ENCODE measurements at places on chromosomes 11 and 22.

GRCh38 chr11:128291835-128292234 is 295.5 kb downstream of the ETS1 start:
- no peak for DNase-seq

DNA sequence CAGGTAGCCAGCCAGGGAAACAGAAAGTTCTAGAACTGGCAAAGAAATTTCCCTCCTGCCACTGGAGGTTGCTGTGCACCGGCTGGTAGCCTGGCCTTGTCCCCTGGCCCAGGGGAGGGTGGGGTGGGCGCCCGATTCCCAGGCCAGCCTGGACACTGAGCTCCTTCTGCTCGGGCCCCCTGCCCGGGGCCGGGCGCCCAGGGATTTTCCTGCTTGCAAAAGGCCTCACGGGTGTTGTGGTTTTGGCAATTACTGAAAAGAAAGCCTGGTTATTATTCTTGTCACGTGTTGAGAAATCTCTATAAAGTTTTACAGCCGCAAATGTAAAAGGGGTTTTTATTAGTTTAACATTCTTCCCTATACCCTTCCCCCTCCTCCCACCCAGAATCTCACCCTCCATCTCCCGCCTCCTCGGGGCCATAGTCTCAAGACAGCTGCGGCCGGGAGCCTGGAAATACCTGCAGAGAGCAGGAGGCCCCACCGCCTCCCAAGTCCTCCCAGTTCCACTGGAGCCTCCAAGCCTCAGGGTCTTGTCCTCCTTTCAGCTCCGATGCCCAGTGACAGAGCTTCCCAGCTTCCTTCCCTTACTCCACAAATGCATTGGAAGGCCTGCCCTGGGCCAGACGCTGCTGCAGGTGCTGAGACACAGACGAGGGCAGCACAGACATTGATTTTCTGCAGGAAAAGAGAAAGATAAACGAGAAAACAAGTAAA is 1515.6 kb downstream of the TBC1D22A start:
- DNase-seq, result no peak

GRCh38 chr22:44449061-44449682 is 48.9 kb downstream of the RTL6 start:
- DNase-seq, result peak; percentile 17

DNA sequence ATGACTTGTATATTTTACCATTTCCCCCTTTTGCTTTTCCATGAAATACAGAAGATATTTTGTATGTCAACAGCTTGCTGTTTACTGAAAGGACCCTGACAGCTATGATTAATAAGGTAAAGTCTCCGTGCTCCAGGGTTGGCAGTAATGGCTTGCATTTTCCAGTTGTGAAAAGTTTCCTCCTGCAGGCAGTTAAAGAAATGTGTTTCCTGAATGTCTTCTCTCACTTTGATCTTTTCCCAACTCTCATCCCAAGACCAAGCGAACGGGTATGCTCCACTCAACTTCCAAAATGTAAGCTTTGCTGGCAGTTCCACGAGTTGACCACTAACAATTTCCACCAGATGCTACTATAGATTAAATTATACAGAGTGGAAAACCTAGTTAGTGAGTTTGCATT is 8.9 kb downstream of the FIBIN start:
- DNase-seq, result no peak

DNA sequence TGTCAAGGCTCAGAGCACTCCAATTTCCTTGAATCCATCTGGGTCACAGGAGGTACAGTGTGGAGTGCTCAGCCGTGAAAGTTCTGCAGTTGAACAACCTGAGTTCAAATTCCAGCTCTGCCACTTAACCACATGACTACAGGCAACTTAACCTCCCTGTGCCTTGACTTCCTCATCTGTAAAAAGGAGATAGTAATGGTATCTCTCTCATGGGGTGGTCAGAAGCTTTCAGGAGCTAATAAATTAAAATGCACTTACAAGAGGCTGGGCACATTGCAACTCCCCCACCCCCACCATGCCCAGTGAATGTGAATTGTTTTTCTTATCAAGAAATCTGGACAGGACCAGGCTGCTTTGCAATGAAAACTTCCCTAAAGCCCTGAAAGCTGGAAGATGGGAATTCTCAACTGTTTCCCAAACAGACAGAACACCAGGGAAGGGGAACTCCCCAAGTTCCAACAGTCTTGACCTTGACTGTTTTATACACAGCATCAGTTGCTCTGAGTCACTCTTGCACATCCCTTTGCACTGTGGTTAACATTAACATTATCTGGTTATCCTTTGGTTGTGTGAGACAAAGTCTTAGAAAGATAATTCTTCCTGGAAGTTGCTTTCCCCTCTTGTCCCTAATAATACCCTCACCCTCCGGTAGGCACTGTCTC is 137.0 kb downstream of the SLC1A2 start:
- DNase-seq, result no peak

DNA sequence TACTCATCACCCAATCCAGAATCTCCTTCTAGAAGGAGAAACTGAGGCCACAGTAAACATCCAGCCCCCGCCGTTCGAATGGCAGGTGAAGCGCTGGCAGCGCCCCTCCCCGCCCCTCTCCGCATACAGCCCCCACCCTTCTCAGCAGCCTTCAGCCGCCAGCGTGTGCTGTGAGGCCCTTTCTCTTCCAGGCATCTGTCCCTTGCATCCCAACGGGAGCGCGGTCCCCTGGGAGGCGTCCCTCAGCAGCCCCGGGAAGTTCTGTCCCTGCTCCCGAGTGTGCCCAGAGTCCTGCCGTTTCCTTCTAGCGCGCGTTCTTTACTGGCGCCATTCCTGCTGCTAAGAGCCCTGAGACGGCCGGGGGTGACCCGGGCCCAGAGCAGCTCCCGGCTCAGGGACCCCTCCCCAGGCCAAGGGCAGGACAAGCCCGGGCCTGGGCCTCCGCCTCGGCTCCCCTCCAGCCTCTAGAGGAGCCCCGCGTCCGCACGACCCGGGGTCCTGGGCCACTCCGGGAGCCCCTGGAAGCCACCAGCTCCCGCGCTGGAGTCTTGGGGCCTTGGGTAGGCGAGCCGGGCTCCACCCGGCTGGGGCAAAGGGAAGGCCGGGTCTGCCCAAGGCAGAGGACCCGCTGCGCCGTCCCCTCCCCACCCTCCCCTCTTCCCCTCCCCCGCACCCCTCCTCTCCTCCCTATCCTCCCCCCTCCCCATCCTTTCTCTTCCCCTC is 450.4 kb downstream of the OPCML start:
- DNase-seq, result no peak

DNA sequence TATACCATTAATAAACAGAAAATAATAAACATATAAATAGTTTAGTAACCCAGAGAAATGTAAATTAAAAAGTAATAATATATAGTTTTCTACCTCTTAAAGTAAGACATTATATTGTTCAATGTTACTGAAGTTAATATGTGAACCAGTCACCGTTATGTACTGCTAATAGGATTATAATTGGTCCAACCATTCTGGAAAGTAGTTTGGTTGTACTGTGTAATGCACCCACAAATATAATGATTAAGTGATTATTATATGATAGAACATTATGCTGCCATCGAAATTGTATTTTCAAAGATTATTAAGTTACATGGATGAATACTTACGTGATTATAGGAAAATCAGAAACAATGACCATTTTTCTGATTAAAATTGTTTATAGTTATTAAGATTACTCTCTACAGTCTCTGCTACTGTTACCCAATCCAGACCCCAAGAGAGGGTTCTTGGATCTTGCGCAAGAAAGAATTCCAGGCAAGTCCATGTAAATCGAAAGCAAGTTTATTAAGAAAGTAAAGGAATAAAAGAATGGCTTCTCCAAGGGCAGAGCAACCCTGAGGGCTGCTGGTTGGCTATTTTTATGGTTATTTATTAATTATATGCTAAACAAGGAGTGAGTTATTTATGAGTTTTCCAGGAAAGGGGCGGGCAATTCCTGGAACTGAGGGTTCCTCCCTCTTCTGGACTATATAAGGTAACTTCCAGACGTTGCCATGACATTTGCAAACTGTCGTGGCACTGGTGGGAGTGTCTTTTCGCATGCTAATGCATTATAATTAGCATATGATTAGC is 50.1 kb downstream of the ACER3 start:
- DNase-seq, result no peak

DNA sequence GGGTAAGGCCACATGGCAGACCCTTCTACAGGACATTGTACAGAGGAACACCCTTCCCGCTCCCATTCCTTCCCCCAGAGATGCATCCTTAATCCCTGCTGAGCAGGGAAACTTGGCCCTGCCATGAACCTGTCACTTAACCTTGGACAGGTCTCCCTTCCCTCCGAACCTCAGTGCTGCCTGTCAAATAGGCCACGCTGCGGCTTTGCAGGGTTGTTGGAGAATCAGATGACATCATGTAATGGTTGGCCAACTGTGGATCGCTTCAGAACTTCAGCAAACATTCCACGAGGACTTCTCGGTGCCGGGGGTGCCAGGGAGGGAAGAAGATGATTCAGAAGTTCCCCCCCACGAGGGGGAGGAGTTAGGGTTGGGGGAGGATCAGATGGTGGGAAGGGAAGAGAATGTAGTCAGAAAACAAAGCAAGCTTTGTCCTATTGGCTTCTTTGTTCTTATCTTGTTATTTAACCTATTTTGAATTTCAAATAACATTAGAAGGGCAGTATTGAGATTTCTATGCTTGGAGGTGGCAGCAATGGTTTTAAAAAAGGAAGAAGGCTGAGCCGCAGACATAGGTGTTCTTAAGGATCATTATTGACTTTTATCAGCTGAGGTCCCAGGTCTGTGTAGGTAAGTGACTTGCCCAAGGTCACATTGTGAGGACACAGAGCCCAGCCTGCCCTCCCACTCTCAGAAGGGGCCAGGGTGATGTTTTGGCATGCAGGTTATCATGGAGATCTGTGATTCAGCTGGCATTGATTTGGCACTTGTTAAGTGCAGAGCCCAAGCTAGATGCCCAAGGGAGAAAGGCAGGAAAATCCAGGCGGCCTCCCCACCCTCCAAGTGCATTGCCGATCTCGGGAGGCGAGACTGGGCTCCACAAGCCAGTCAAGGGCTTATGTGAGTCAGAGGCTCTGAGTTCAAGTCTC is 3.1 kb downstream of the CDC42EP1 start:
- peak; percentile 84 for DNase-seq

GRCh38 chr22:44202261-44202789 is 21.6 kb downstream of the PARVG start:
- DNase-seq, result peak; percentile 42

GRCh38 chr11:63212742-63213141 is 30.7 kb downstream of the SLC22A25 start:
- no peak for DNase-seq

DNA sequence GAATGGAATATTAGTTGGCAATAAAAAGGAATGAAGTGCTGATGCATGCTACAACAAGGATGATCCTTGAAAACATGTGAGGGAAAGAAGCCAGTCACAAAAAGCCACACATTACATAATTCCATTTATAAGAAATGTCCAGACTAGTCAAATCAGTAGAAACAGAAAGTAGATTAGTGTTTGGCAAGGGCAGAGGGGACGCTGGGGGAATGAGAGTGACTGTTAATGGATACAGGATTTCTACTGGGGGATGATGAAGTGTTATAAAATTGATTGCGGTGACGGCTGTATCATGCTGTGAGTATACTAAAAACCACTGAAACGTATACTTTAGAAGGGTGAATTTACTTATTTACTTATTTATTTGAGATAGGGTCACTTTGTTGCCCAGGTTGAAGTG is 57.9 kb downstream of the C11orf58 start:
- DNase-seq, result no peak

GRCh38 chr11:122430490-122430889 is 225.0 kb upstream of the UBASH3B start:
- DNase-seq, result no peak

- DNase-seq, result no peak
These were observed 26.0 kb downstream of the TSPAN18 start for GRCh38 chr11:44752713-44753112.

DNA sequence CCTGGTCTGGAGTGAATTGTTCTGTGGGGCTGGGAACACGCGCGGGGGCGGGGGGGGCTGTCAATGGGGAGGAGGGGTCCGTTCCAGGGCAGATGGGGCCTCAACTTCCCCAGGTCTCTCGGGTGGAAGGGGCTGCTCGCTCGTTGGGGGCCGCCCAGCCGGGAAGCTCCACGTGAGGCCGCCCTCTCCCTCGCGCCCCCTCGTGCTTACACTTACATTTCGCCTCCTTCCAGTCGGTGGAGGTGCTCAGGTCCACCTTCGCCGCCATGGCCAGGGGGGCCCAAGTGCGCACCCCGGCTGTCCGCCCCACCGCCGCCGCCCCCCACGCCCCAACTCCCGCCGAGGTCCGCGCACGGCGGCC is 452 bp downstream of the MACROD1 start:
- no peak for DNase-seq

DNA sequence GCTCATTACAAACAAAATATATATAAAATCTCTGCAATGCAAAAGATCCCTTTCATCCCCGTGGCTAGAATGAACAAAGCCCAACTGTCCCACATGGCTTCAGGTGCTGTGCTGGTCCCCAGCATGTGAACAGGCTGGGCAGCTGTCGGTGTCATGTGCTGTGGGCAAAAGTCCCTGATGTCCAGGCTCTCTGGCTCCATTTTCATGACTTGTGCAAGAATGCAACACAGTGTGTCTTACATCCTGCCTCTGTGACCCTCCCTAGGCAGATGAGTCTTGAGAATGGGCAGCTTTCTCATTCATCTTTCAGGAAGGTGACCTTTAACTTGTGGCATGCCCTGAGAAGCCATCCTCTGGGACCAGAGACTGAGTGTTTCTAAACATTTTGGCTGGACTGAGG is 14.5 kb downstream of the GUCD1 start:
- no peak for DNase-seq

DNA sequence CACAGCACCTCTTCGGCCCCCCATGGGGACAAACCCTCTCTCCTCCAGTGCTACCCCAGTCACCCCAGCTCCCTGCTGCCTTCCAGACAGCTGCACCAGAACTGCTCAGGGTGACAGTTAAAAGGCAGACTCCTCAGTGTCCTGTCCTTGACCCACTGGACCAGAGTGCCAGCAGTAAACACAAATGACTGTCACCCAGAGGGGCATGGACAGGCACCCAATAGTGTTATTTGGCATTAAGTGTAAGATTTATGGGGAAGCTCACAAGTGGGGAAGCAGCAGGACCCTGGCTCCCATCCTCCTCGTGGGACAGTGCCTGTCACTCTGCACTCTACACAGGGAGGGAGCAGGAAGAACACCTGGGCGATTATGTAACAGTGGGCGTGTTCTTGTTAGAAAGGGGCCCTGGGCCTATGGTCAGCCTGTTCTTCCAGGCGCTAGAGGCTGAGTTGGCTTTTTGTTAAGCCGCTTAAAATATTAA is 5.0 kb downstream of the RPS19BP1 start:
- DNase-seq, result no peak

DNA sequence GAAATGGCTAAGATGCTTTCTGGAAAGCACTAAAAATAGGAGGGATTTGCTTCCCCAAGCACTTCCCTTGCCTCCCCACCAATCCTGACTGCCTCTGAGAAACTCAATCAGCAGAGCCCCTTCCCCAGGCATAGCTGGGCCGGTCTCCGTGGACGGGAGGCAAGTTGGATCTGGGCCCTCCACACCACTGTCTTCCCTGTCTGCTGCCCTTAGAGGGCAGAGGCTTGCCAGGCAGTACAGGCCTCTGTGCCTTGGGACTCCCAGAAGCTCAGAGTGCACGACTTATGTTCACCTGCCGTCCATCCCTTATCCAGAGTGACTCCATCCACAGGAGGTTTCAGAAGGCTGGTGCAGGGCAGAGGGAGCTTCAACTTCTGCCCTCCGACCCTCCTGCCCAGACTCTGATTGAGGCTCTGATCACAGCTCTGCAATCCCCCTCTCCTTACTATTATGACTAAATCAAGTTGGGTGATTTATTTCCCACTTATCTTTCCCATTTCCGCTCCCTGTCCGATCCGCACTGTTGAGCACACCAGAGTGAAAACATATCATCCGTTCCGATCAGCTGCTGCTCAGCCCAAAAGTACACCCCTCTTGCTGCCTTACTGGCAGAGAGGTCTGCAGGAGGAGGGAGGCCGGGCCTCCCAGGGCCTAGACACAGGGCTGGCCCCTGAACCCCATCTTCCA is 71.8 kb downstream of the DSCAML1 start:
- DNase-seq, result no peak

- DNase-seq, result no peak
These were observed 379.3 kb downstream of the OPCML start for GRCh38 chr11:133153031-133153430.
